ENCODE measurements at places on chromosomes 12 and 14.

- no peak for DNase-seq
Measured at GRCh38 chr12:90333424-90333823, 621.6 kb downstream of the CCER1 start.

GRCh38 chr14:93136009-93136408 lies 20.3 kb upstream of the ITPK1 start:
- DNase-seq = no peak

DNA sequence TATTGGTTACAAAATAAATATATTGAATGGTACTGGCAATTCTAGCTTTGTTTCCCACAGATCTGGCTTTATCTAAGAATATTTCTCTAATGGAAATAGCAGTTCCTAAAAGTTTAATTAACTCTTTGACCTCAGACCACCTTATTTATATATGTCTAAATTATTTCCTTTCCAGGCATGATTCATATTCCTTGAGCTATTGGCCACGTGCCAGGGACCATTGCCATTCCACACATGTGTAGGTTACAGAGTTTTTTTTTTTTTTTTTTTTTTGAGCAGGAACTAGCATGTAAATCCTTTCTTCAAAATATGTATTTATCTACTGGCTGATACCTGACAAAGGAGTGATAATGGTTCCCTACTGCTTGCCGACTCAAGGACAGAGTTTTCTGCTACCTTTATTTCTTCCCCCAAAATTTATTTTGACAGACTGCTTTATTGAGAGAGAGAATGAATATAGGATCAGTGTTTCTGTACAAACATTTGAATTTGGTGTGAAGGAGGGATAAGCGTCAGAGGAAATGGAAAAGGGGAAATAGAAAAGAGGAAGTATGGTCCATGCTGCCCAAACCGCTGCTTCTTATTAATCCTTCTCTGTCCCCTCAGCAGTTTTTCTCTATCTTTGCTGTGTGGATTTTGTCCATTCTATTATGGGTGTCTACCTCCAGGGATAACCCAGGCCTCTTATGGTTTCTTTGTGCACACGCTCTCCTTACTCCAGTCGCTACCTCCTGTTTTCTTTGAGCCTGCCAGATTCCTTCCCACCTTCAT lies 36.4 kb downstream of the PDE3A start:
- DNase-seq = no peak

DNA sequence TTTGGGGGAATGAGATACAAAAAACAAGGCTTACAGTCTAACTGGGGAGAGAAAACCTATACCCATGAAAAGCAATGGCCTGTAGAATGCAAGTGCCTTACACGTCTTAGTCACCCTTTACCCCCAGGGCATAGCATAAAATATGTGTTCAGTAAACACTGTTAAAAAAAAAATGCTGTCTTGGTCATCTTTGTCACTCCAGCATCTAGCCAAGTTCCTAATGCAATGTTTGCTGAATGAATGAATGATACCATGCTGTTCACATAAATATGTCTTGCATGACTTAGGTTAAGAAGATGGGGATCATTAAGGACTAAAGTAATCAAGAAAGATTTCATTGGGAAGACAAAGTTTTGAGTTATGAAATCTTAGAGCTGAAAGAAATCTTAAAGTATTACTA lies 38.5 kb downstream of the PPP2R5E start:
- DNase-seq = no peak

DNA sequence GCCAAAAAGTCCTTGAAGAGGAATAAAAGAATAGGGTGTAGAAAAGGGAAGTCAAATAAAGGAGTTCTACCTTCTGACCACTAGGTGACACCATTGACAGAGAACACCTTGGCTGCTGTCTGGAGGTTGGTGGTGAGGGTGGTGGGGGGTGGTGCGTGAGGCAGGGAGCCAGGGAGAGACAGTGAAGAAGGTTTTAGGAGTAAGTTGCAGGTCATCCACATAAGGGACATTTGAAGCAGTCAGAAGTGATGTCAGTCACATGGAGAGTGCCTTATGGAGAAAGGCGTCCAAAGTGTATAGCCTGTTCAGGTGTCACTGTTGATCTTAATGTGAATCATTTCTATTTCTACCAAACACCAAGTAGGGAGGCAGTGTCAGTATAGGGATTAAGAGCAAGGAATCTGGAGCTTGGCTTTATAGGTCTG lies 279.3 kb upstream of the DDHD1 start:
- DNase-seq = no peak

DNA sequence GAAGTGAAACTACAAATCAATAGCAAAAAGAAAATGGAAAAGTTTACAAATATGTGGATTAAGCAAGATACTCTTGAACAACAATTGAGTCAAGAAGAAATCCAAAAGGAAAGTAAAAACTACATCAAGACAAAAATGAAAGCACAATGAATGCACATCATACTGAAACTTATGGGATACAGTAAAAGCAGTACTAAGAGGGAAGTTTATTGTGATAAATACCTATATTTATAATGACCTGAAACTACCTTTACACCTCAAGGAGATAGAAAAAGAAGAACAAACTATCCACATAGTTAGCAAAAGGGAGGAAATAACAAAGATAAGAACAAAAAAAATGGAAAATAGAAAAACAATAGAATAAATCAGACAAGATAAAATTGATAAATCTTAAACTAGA lies 375.0 kb downstream of the TRHDE start:
- no peak for DNase-seq

DNA sequence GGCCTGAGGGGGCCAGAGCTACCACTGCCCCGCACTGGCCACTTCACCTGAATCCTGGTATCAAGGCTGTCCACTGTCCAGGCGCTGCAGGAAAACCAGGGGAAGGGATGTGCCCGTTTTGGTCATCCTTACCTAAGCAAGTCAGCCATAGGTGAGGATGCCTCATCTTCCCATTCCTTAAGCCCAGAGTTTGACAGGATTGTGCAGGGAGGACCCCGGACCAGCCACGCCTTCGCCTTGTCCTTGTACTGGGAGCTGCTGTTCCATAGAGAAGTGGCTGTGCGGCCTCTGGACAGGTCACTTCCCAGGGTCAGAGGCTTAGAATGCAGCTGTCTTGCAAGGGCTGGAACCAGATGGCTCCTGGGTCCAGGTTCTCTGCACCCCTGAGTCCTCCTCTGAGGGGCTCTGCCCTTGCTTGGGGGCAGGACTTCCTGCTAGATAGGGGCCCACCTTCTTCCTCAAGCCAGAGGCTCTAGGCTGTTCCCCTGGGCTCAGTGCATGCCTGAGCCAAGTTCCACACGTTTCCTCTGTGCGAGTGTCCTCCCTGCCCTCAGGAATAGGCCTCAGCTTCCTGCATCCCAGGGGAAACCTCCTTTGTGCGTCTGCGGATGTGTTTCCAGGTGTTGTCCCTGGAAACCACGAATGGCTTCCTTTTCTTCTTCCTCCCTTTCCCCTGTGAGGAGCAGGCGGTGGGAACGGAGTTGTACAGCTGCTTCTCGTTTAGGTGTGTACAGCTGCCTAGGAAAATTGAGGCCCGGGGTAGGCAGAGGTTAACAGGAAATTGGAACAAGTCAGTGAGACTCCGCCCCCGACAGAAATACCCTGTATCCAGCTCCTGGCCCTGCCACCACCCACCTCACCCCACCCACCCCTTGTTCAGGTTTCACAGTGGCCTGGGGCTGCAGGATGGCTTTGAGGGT lies 54.3 kb upstream of the RIN3 start:
- no peak for DNase-seq

GRCh38 chr12:28216016-28216415 lies 25.8 kb downstream of the CCDC91 start:
- DNase-seq = no peak

- DNase-seq = no peak
Measured at GRCh38 chr12:54127538-54128259, 61.1 kb downstream of the SMUG1 start.

DNA sequence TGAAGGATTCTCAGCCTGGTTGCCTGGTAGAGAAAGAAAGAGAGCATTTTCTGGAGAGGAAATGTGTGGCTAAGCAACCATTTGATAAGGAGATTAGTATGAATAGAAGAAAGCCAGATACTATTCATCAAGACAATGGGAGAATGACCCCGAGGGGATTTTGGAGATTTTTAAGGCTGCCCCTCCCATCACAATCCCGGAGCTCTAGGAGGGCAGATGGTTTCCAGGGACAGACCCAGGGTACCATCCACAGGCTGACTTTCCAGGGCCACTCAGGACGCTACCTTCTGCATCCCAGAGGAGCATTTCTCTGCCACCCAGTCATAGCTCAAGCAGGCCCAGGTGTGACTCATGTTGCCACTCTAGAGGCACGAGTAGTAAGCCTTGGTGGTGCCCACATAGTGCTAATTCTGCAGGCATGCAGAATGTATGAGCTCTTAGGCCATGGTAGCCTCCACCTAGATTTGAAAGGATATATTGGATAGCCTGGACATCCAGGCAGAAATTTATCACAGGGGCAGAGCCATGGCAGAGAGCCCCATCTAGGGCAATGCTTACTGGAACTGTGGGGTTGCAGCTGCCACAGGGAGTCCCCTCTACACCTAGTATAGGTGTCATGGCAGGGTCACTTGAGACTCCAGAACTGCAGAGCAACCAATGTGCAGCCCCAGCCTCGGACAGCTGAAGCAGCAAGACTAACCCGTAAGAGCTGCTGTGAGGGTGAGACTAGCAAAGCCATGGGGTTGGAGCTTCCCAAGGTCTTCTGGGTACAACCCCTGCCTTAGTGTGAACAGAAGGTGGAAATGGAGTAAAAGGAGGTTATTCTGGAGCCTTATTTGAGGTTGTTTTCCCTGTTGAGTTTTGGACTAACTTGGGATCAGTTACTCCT lies 366.0 kb downstream of the ZFP36L1 start:
- no peak for DNase-seq

GRCh38 chr14:68658943-68659931 lies 133.6 kb downstream of the ZFP36L1 start:
- DNase-seq = no peak

GRCh38 chr14:105014032-105014431 lies 6.9 kb downstream of the CDCA4 start:
- DNase-seq = no peak

- DNase-seq = no peak
Measured at GRCh38 chr12:25785134-25785533, 173.3 kb upstream of the RASSF8 start.

- no peak for DNase-seq
Measured at GRCh38 chr12:40261937-40262336, 37.1 kb downstream of the LRRK2 start.

- no peak for DNase-seq
Measured at GRCh38 chr14:75928690-75929181, 53.1 kb downstream of the TGFB3 start.

DNA sequence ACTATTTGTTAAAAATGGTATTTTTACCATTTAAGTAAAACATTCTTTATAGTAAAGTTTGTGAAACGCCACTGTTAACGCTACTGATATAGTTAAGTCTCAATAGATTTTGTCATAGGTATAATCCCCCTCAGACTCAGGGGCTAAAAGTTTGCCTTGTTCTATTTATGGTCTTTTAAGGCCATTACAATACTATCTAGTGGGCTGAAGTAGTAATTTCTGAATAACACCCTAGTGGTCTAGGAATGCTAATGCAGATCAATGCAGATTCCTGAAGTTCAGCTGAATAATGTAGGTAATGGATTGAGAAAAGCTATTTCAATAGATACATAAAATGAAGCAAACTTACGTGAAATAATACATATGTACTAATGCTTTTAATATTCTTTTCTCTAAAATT lies 989.3 kb upstream of the NOVA1 start:
- DNase-seq = no peak

GRCh38 chr12:116140529-116140928 lies 137.0 kb downstream of the MED13L start:
- DNase-seq = no peak

DNA sequence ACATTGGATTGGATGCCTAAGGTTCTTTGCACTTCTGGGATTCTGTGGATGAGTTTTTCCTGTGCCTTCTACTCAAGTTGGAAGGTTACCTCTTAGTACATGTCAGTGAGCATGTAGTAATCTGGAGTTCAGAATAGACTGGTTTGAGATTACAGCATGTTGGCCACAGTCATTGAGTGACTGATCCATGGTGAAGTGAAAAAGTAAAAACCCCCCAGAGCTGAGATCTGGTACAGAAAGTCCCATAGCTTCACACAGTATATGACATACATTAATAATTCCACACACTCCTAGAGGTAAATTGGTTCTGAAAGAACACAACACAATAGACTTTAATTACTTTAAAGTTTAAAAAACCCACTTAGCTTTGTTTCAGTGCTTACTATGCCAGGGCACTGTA lies 11.9 kb upstream of the CCND2 start:
- DNase-seq = no peak

- no peak for DNase-seq
Measured at GRCh38 chr12:123395236-123395635, 11.3 kb downstream of the KMT5A start.

DNA sequence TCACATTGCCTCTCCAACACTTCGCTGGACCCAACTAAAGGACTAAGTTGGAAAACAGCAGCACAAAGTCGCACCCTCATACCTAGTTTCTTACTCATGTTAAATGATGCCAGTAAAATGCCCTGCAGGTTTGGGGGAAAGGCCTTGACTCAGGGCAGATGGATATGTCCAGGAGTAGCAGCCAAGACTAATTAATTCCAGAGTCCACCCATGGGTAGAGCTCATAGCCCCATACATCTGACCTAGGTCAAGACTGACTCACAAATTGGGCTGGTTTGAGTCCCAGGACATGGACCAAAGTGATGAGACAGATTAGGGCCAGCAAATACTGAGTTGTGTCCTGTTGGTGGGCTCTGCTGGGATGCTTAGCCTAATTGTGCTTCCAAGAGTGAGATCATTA lies 224.0 kb upstream of the BTG1 start:
- no peak for DNase-seq

- no peak for DNase-seq
Measured at GRCh38 chr14:52464175-52464574, 88.1 kb downstream of the TXNDC16 start.

GRCh38 chr14:67191768-67192290 lies 2.6 kb downstream of the GARIN2 start:
- DNase-seq = no peak

DNA sequence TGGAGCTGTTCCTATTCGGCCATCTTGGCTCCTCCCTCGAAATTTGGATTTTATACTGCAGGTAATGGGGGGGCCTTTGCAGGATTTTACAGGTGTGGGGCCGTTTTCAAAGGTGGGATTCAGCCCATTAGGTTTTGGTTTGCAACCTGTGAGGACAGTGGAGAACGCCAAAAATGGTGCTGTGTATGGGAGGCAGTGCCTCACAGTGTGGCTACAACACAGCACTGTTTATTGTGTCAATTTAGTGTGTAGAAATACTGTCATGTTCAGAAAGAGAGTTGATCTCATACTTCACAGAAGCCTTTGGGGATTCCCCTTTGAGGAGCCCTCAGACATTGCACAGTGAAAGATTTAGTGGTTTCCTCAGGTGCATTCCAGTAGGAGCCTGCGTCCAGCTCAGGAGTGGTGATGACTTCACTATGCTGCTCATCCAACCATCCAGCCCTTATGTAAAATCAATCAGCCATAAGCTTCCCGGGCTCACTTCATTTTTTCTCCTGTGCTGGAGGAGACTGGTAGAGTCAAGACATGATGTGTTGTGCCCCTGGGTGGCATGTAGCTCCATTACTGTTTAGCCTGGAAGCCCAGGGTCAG lies 92.7 kb upstream of the PRMT8 start:
- no peak for DNase-seq

DNA sequence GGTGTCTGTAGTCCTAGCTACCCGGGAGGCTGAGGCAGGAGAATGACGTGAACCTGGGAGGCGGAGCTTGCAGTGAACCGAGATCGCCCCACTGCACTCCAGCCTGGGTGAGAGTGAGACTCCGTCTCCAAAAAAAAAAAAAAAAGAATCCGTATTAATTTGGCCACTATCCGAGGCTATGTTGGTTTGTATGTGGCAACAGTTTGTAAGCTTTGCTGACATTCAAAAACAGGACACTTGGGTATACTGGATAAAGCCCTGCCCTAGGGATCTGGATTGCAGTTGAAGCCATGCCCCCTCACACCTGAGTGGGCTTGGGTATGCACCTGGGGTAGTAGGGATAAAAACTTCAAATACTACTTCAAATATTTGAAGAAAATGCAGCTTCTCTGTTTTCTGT lies 14.5 kb downstream of the IFNG-AS1 start:
- no peak for DNase-seq

Data from activated T-helper 1 cell treated with anti-CD3 and anti-CD28 coated beads, Interleukin-2, amount 50 U/mL, for 16 hours (primary cell).